Bronchial epithelial cell (primary cell): ENCODE measurements at places on chromosomes 16 and 17. TPM values are rescaled to one million over a fixed set of nuclear protein-coding genes. Genes with fewer than 3 reads are reported as not detected.

Gene CFAP97D1
- not detected in 2 replicates for total RNA-seq

- DNase-seq = peak; percentile 25
Observed at GRCh38 chr17:74309902-74310301, 16.1 kb upstream of the KIF19 start.

GRCh38 chr16:21219551-21219950, 8.2 kb upstream of the ZP2 start:
- no peak for DNase-seq

- DNase-seq = peak; percentile 67
Observed at GRCh38 chr17:57357392-57357784, 101.1 kb downstream of the MSI2 start.

GRCh38 chr17:80455784-80456183, 20.6 kb downstream of the NPTX1 start:
- no peak for DNase-seq

GRCh38 chr17:48556576-48557401, 11.9 kb upstream of the HOXB2 start:
- no peak for DNase-seq

DNA sequence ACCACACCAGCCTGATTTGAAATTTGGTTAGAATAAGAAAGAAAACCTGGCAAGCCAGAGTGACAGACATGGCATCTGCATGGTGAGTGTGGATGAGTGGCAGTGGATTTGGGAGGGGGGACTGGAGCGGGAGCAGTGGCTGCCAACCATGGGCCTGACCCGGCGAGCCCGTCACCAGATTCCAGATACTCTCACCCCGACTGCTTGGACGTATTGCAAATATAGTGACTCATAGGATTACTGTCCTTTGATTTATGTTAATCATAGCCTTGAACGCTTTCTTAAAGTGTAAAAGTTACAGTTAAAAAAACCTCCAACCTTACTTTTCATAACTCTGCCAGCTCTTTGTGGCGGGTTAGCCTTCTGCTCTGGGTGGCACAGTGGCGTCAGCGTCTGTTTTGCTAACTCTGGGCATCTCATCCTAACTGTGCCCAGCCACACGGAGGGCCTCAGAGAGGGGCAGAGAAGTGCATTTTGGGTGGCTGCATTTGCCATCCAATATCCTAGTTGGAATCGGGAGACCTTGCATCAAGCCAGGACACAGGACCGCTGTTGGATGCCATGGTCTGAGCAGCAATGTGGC, 26.8 kb upstream of the FOXK2 start:
- peak; percentile 84 for DNase-seq

DNA sequence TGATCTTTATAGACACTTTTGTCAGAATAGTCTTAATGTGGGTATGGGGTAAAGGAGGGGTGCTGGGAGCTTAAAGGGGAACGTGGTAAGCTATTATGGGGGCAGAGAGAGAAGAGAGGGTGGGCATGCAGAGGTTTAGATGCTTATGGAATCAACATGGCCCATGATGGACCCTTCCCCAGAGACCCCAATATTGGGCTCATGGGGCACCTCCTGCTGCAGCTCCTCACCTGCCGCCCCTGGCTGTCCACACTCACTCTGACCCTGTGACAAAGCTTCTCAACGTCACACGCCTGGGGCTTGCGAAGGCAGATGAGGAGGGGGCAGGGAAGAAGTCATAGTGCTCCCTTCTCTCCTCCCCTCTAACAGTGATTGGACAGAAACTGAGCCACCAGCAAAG, 95.3 kb downstream of the SHISA6 start:
- DNase-seq = no peak

GRCh38 chr16:80047842-80048241, 447.3 kb upstream of the MAF start:
- peak; percentile 71 for DNase-seq

- no peak for DNase-seq
Observed at GRCh38 chr17:66032082-66032712, 159.7 kb downstream of the CEP112 start.

- no peak for DNase-seq
Observed at GRCh38 chr16:71594000-71594646, 17.2 kb upstream of the TAT start.
